ENCODE measurements at places on chromosomes 16 and 17. TPM values are rescaled to one million over a fixed set of nuclear protein-coding genes. Genes with fewer than 3 reads are reported as not detected.

DNA sequence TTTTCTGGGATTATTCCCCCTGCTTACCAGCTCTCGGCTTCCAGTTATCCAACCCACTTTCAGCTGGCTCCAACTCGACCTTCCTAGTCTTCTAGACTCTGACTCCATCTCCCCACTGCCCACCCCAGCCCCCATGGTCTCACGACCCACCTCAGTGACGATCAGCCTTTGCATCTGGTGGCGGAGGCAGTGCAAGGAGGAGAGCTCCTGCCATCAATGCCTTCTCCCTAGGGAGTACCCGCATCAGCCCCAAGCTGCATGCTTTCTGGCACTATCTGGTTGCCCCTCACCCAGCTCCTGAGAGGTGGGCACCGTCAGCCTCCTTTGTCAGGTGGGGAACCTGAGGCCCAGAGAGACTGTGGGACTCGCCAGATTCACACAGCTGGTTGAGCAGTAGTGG, 72.6 kb upstream of the RPL38 start:
- H3K4me3 ChIP-seq, result no peak overlapping the region
- no peaks in the 10 kb centered on the region for H3K36me3 ChIP-seq
- DNase-seq, result no peak
- peaks cover 11% of the 10 kb centered on the region for H3K27me3 ChIP-seq

YBX2 gene
- 1.7 TPM for total RNA-seq

G6PC1 gene
- 14.2 TPM for total RNA-seq

- peaks cover 23% of the 10 kb centered on the region for H3K4me1 ChIP-seq
- no peaks in the 10 kb centered on the region for H3K27me3 ChIP-seq
- no peak for DNase-seq
Observed at GRCh38 chr17:50770346-50770745, 3.0 kb upstream of the ANKRD40CL start.

DNA sequence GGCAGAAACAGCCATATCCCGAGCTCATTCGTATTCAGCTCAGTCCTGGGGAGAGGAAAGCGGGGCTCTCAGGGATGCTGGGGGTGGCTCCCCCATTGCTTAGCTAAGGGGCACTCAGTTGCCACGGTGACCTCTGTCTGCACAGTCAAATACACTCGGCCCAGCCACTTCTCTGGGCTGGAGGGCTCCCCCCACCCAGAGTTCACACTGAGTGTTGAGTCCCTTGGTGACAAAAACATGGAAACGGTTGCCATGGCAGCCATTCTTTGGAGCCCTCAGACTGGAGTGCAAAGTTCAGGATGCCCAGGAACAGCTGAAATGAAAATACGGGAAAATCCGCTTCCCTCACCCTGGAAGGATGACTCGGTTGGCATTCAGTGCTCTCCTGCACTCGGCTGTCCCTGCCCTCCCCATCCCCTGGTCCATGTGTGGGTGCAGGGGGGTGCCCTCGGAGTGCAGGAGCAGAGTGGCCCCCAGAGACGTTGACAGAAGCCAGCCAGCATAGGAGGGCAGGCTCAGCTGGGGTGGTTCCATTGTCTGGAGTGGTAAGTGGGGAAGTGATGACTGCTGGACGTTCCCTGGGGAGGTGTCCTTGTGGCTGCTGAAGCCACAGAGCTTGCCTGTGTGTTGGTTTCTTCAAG, 216.5 kb downstream of the NTN1 start:
- no peaks in the 10 kb centered on the region for H3K27me3 ChIP-seq
- H3K4me3 ChIP-seq, result no peak overlapping the region
- H3K36me3 ChIP-seq, result no peaks in the 10 kb centered on the region
- no peak overlapping the region for H3K27ac ChIP-seq

- H3K27ac ChIP-seq, result no peak overlapping the region
- H3K4me3 ChIP-seq, result no peak overlapping the region
- H3K36me3 ChIP-seq, result no peaks in the 10 kb centered on the region
- no peaks in the 10 kb centered on the region for H3K4me1 ChIP-seq
- H3K27me3 ChIP-seq, result peaks cover 2% of the 10 kb centered on the region
- DNase-seq, result peak; percentile 20
Observed at GRCh38 chr17:56506349-56506748, 87.2 kb upstream of the NOG start.

- peaks cover 2% of the 10 kb centered on the region for H3K4me1 ChIP-seq
- no peak overlapping the region for H3K4me3 ChIP-seq
- no peaks in the 10 kb centered on the region for H3K36me3 ChIP-seq
- H3K27me3 ChIP-seq, result no peaks in the 10 kb centered on the region
- no peak overlapping the region for H3K27ac ChIP-seq
Observed at GRCh38 chr17:64115043-64115698, 14.8 kb downstream of the ERN1 start.

DNA sequence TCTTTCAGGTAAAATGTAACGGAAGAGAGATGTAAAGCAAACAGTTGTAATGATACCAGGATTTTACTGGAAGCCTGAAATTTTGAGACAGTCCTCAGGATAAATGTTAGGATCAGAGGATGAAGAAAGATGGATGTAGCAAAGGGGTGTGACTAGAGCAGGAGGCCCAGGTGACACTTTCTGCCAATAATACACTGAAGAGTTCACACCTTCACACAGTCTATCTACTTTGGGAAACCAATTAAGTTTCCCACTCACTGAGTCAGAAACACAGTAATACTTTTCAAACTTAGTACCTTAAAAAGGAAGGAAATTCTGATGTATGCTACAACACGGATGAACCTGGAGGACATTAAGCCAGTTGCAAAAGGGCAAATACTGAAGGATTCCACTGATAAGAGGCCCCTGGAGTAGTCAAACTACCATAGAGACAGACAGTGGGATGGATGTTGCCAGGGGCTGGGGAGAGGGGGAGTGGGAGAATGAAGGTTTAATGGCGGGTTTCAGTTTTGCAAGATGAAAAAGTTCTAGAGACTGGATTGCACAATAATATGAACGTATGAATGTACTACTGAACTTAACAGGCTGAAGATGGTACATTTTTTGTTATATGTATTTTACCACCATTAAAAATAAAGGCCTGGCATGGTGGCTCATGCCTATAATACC, 62.3 kb downstream of the CYTH1 start:
- no peaks in the 10 kb centered on the region for H3K27me3 ChIP-seq
- DNase-seq, result no peak
- H3K4me3 ChIP-seq, result no peak overlapping the region
- H3K4me1 ChIP-seq, result peaks cover 69% of the 10 kb centered on the region

- no peaks in the 10 kb centered on the region for H3K36me3 ChIP-seq
- H3K4me1 ChIP-seq, result no peaks in the 10 kb centered on the region
- H3K27me3 ChIP-seq, result no peaks in the 10 kb centered on the region
- H3K27ac ChIP-seq, result no peak overlapping the region
- H3K4me3 ChIP-seq, result no peak overlapping the region
Observed at GRCh38 chr17:72187556-72187955, 66.7 kb downstream of the SOX9 start.

GRCh38 chr17:8692916-8693315, 51.7 kb downstream of the CCDC42 start:
- H3K36me3 ChIP-seq, result no peaks in the 10 kb centered on the region
- H3K4me3 ChIP-seq, result no peak overlapping the region
- peak overlapping the region; percentile 18 for H3K27ac ChIP-seq

DNA sequence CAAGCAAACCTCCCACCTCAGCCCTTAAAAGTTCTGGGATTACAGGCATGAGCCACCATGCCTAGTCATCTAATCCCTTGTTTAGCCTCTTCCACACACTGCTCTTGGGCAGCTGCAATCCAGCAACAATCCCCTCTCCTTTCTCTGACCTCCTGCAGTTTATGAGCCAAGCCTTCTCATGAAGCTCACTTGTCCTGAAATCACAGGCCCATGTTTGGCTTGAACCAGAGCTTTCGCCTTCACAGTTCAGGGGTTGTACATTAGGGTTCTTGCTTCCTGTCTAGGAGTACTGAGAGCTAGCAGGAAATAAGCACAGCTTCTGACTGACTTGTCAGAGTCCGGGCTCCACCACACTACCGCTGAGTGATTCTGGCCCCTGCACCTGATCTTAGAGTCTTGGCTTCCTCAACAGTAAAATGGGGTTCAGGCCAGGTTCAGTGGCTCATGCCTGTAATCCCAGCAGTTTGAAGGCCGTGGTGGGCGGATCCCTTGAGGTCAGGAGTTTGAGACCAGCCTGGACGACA, 16.3 kb downstream of the ERAL1 start:
- no peak overlapping the region for H3K4me3 ChIP-seq
- no peak overlapping the region for H3K27ac ChIP-seq
- no peak for DNase-seq

GRCh38 chr16:72149676-72150464, 22.1 kb downstream of the PMFBP1 start:
- no peak overlapping the region for H3K4me3 ChIP-seq
- H3K4me1 ChIP-seq, result no peaks in the 10 kb centered on the region
- DNase-seq, result no peak
- no peak overlapping the region for H3K27ac ChIP-seq
- H3K36me3 ChIP-seq, result no peaks in the 10 kb centered on the region

ERI2 gene
- 20.8 TPM for total RNA-seq

- H3K36me3 ChIP-seq, result no peaks in the 10 kb centered on the region
- no peak overlapping the region for H3K4me3 ChIP-seq
- peaks cover 26% of the 10 kb centered on the region for H3K4me1 ChIP-seq
- H3K27ac ChIP-seq, result no peak overlapping the region
- no peak for DNase-seq
- no peaks in the 10 kb centered on the region for H3K27me3 ChIP-seq
Observed at GRCh38 chr16:1034230-1035065, 38.1 kb upstream of the SSTR5 start.

DNA sequence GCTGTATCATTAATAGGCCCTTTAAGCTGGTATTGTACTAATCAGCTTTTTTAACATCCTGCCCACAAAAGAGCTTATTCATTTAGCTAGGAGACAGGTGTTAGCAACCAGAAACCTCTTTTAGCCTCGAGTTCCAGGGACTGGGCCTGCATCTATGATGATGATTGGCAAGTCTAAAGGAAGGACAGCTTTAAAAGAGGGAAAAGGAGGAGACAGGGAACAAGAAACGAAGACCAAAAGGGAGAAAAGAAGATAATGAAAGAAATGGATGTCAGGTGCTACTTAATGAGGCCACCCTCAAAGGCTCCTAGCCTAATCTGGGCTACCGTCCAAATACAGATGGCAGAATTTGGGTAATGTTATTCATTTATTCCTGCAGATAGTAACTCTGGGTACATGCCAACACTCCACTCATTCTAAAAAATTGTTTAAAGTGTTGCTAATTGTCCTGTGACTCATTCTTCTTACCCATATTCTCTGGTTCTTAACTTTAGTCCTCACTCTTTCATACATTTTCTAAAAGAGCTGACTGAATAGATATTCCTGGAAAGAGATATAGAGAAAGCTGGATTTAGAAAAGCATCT, 18.7 kb upstream of the RFFL start:
- H3K4me3 ChIP-seq, result no peak overlapping the region
- H3K4me1 ChIP-seq, result peaks cover 14% of the 10 kb centered on the region
- H3K27me3 ChIP-seq, result no peaks in the 10 kb centered on the region
- no peak for DNase-seq

DNA sequence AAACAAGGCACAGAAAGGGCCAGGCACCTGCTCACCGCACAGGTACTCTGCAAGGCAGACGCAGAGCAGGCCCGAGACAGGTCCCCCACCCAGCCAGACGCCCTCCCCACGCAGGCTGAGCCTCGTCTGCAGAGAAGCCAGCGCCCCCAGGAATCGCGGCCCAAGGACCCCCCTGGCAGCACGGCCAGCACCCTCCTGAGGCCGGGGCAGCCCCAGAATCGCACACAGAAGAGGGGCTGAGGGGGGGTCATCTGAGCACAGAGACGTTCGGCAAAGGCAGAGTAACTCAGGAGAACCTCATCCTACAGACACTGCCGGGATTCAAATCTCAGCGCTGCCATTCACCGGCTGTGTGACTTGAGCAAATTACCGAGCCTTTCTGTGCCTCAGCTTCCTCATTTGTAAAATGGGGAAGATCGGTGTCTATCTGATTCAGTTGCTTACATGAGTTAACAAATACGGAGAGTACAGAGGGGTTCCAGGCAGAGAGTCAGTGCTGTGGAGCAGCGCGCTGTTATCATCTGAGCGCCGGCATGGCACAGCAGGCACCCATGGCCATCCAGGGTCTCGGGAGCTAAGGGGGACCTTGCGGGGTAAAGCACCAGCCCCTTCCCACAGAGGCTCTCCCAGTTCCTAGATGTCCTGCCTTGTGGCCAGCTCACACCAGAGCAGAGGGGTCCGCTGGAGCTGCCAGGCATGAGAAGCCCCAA, 10.4 kb downstream of the EMC6 start:
- DNase-seq, result no peak
- H3K4me3 ChIP-seq, result no peak overlapping the region
- no peaks in the 10 kb centered on the region for H3K4me1 ChIP-seq
- H3K27me3 ChIP-seq, result no peaks in the 10 kb centered on the region
- H3K27ac ChIP-seq, result no peak overlapping the region
- H3K36me3 ChIP-seq, result no peaks in the 10 kb centered on the region
